ENCODE measurements at places on chromosomes 2 and 18.

DNA sequence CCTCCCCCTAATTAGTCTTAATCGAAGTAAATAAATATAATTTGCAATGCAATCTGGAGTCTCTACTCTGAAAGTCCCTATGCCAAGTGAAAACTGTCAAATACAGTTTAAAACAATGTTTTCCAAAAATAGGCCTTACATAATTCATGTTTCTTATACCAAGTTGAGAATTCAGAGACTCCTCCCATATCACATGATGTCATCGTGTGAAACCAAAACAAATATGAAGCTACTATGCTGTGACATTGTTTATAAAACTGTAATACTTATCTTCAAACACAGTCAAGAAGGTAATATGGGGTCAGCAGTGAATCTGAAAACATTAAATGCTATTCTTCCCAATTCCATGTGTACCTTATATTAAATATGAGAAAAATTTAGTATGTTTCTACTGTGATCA, 940.2 kb upstream of the FANCL start:
- DNase-seq = no peak

GRCh38 chr2:118145806-118146205, 57.5 kb downstream of the INSIG2 start:
- DNase-seq = no peak

DNA sequence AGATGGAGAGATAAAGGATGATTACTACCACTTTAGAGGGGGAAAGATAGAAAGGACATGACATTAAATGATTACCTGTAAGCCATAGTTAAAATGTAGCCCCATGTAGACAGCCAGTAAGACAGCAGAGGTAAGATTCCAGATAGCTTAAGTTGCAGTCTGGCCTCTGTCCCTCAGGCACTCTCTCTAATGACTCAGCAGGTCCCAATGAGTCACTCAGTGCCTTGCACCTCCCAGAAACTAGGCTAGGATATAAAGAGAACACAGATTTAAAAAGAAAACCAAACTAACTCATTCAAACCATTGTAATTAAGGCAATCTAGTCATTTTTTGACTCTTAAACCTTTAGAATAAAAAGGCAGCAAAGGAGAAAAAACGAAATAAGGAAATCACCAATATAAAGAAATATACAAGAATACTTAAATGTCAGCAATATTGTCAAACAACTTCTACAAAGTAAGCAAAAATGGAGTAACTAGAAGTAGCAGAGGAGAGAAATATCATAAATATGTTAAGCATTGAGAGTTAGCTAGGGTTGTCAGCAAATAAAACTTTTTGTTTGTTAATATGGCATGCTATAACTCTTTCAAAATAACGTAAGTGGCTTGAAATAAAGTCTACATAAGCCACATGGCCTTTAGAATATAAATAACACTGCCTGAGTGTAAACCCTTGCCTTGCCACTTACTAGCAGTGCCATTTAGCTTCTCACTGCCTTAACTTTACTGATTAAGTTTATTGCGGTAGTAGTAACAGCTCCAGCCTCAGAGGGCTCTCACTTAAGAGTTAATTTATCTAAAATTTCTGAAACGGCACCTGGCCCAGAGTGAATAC, 48.5 kb downstream of the SOCS6 start:
- no peak for DNase-seq

DNA sequence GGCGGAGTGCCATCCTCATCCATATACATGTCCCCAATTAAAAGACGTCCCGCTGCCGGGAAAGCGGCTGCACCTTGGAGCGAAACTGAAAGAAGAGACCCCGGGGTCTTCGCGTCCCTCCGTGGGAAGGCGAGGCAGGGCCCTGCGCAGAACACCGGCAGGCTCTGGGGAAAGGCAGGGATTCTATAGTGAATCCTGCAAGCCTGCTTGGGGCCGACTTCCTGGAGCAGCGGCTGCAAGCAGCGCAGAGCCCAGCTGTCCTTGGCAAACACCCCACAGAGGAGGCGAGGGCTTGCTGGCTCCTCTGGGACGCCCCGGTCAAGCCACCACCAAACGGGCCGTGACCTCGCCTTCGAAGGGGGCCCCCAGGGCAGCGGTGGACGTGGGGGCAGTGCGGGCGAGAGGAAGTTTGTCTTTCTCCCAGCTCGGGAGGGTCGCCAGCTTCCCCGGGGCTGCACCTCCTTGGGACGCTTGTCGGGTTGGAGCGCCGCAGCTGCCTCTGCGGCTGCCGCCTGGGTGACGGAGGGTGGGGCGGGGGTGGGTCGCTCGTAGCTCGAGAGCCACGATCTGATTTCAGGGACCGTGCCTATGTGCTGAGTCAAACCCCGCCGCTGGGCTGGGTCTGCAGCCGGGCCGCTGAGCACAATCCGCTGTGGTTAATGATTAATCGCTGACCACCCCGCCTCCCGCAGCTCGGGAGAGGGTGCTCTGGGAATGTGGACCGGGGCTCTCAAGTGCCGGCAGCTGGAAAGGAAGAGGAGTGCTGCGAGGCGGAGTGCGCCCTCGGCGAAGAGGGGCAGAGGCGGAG, 486 bp upstream of the GPR39 start:
- DNase-seq = peak; percentile 67

GRCh38 chr18:12828116-12829051, 55.7 kb downstream of the PTPN2 start:
- no peak for DNase-seq

- DNase-seq = no peak
Measured at GRCh38 chr18:80105369-80106167, 3.5 kb upstream of the ADNP2 start.

- no peak for DNase-seq
Measured at GRCh38 chr2:40559175-40559574, 107.3 kb upstream of the SLC8A1 start.

GRCh38 chr2:28821295-28821958, 10.8 kb downstream of the SPDYA start:
- DNase-seq = no peak

DNA sequence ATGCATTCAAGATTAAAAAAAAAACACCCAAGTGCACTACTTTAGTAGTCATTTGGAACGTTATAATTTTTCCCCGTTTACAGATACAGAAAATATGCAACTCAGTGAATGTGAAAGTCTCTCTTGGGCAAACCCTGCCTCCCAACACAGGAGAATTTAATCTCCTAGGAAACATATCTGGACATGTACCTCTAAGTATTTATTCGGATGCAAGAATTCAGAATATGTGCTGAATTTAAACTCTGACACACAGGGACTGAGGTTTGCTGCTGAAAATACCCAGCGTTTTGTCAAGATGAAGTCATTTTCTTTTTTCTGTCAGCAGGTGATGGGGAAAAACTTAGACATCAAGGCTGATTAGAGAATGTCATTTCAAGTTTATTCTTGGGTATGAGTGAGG, 105.4 kb downstream of the ACKR3 start:
- DNase-seq = no peak

- DNase-seq = no peak
Measured at GRCh38 chr2:136178941-136179601, 61.1 kb upstream of the CXCR4 start.

GRCh38 chr18:9851511-9851910, 34.3 kb upstream of the TXNDC2 start:
- no peak for DNase-seq
